Mononuclear cell (primary cell): ENCODE measurements at places on chromosomes 16 and 17. TPM values are rescaled to one million over a fixed set of nuclear protein-coding genes. Genes with fewer than 3 reads are reported as not detected.

SDK2 gene
- 2.0 TPM for total RNA-seq

SLC5A2 gene
- 0.42 TPM for total RNA-seq

MGAT5B gene
- total RNA-seq, result 0.42 TPM

CCT6B gene
- 2.8 TPM for total RNA-seq

TEKT5 gene
- total RNA-seq, result not detected

ZFP3 gene
- 1.9 TPM for total RNA-seq

GPR139 gene
- not detected for total RNA-seq

QPRT gene
- 0.21 TPM for total RNA-seq

VAT1L gene
- 0.10 TPM for total RNA-seq

TNP2 gene
- not detected for total RNA-seq

KRT39 gene
- not detected for total RNA-seq

KRT26 gene
- not detected for total RNA-seq

CDYL2 gene
- 8.2 TPM for total RNA-seq

TTC19 gene
- total RNA-seq, result 47.1 TPM

CLEC3A gene
- not detected for total RNA-seq

STUB1 gene
- 39.0 TPM for total RNA-seq

CDRT15 gene
- not detected for total RNA-seq

UTS2R gene
- total RNA-seq, result not detected

RILP gene
- total RNA-seq, result 6.7 TPM

BIRC5 gene
- total RNA-seq, result 0.21 TPM

SLC26A11 gene
- total RNA-seq, result 21.9 TPM

CSH1 gene
- not detected for total RNA-seq

STAC2 gene
- not detected for total RNA-seq

GPR179 gene
- 0.10 TPM for total RNA-seq

LGALS9C gene
- 0.63 TPM for total RNA-seq

NARF gene
- 48.7 TPM for total RNA-seq

OR3A2 gene
- total RNA-seq, result 0.63 TPM

BAIAP3 gene
- total RNA-seq, result 2.3 TPM

NPIPA2 gene
- 0.21 TPM for total RNA-seq

B3GNT9 gene
- total RNA-seq, result 2.0 TPM

CRHR1 gene
- not detected for total RNA-seq

ZNF423 gene
- total RNA-seq, result under 0.01 TPM

FAM234A gene
- total RNA-seq, result 22.1 TPM
